ENCODE measurements at places on chromosomes 3 and 15.

DNA sequence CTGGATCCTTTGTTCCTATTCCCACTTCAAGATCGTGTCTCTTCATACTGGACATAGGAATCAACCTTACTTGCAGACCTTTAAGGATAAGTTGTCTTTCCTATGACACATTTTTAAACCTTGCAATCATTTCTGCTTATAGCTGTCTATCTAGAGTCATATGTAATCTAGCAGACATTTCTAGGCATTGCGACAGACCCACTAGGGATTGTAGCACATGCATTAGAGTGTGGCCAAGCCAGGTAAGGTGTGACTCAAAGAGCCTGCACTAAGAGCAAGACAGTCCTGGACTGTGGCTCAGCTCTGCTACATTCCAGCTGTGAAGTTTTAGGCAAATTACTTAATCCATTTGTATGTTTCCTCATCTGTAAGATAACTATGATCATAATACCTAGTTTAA lies 38.8 kb upstream of the BFSP2 start:
- no peak for DNase-seq

DNA sequence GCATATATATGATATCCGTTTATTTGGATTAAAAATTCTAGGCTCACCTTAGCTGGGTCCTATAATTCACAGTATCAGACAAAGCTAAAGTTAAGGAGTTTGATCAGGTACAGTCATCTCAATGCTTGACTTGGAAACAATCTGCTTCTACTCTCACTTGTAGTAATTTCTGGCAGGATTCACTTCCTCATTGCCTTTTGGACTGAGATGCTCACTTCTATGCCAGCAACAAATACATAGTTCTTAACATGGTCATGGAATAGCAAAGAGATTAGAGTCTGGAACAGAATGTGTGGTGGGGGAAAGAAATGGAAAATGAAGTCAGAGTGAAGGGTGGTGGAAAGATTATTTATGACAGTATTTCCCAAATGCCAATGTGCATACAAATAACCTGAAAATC lies 693.6 kb downstream of the CADM2 start:
- no peak for DNase-seq

GRCh38 chr3:16060358-16060852 lies 114.1 kb upstream of the GALNT15 start:
- peak; percentile 25 for DNase-seq

DNA sequence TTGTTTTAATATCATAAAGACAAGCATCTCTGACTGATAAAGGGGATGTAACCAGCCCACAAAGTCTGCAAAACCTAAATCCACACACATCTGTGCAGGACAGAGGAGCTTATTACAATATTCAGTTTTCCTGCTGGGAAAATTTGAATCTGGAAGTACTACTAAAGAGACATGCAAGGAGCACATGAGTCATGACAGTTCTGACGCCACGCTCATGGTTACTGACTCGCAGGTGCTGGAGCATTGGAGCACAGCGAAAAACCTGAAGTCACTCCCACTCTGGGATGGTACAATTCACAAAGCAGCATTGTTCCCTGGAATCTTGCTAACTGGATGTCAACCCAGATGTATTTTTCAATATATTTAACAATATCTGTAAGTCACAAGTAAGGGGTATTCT lies 7.6 kb upstream of the ISL2 start:
- DNase-seq, result no peak

- no peak for DNase-seq
Observed at GRCh38 chr15:52505151-52505550, 23.5 kb downstream of the MYO5A start.

DNA sequence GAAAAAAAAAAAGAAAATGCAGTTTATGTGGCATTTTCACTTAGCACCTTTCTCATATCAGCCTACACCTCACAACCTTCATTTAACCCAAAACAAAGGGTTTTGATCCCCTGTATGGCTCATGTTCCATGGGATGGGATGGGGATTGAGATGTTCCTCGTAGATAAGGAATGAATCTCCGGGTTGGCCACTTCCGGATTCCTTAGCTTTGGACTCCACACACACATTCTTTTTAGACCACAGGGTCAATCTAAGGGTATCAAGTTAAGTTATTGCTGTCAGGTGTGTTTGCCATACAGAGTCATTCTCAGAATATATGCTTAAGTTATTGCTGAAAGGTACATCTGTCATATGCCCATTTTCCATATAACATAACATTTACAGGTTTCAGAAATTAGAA lies 301.4 kb upstream of the TGFBR2 start:
- no peak for DNase-seq

DNA sequence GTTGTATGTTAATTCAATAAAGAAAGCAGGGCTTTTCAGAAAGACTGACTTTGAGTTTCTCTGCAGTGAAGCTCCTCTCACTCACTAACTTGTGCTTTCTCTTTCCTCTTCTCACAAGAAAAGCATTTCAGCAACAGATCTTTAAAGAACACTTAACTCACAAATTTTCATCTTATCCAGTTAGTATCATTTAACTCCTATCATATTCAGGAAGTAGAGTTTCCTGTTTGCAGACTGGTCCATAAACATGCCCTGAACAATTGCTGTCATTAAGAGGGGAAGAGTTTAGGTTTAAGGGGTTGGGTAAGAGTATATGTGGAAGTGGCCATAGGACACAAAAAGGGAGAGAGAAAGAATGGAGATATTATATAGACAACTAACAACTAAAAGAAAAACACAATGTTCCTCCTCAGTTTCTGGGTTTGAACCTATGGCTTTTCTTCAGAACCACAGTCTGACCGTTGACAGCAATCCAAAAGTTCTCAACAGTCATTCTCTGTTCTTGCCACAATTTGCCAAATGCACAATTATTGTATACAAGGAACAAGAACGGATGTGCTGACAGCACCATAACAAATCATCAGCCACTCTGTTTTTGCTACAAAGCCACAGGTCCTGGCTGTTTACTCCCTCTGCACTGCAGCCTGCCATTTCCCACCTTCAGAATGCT lies 63.9 kb downstream of the CHAC1 start:
- DNase-seq, result no peak

GRCh38 chr15:64148581-64148980 lies 3.0 kb upstream of the SNX22 start:
- DNase-seq, result no peak

DNA sequence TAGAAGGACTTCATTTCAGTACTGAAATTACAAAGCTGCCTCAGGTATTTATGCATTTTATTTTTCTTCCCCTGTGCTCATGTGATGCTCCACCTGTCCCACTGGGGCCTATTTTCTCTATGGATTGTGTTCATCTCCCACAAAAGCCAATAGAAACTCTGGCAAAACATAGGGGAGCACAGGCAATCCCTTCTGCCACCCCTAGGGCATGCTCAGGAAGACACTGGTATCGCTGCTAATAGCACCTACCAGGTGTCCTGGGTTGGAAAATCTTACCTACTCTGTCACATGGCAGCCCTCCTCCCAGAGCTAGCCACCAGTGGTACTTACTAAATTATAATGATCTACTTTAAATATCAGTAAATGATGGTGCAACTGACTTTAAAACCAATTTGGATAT lies 427.4 kb downstream of the FGF12 start:
- DNase-seq, result no peak

GRCh38 chr15:93882141-93882540 lies 349.2 kb upstream of the MCTP2 start:
- DNase-seq, result no peak

- DNase-seq, result no peak
Observed at GRCh38 chr3:10845001-10845761, 29.2 kb downstream of the SLC6A11 start.

DNA sequence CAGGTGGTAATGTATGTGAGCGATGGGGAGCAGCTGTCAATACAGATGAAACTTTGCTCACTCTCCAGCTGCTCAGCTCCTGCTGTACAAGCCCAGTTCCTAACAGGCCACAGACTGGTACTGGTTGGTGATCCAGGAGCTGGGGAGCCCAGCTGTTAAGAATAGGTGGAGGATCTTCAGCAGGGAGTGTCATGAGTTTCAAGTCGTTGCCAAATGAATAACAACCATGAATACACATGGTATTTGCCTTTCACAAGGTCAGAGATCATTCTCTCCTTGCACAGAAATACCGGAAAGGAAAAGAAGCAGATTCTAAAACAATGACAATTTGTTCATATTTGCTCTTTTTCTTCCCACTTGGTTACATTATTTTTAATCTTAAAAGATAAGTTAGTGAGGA lies 5.1 kb downstream of the PLSCR1 start:
- no peak for DNase-seq

DNA sequence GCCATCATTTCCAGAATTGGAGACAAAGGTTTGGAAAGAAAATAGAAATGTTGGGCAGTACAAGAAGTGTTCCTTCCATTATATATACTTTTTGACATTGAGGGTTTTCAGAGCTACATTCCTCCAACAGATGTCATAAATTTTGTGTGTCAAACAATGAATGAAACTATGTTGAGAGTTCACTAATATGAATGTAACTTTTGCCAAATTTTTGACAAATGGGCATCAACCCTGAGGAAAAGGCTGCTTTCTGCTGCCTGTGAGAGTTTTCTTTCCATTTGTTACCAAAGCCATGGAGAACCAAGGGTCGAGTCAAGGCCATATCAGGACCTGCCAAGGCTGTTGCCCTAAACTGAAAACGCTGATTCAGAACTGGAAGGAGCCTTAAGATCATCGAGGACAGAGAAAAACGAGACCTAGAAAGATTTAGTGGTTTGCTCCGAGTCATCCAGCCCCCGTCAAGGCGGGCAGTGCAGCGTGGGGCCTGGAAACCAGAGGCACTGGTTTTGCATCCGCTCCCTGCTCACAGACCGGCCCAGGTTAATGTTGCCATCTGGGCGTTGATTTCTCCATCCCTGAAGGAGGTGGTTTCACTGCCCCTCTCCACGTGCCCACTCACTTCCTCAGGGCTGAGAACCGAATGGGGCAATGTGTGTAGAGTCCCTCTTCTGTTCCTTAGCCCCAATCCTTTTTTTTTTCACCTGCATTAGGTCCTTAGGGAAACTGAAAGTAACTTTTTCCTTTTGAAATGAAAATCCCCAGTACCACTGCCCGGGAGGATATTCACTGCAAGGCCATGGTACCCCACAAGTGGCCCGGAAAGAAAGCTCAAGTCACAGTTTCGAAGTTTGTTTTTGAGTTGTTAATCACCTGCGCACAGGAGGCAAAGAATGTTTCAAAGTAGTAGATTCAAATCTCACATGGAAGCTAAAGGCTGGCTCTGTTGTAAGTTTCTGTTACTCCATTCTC lies 32.8 kb downstream of the TPM1 start:
- peak; percentile 39 for DNase-seq

DNA sequence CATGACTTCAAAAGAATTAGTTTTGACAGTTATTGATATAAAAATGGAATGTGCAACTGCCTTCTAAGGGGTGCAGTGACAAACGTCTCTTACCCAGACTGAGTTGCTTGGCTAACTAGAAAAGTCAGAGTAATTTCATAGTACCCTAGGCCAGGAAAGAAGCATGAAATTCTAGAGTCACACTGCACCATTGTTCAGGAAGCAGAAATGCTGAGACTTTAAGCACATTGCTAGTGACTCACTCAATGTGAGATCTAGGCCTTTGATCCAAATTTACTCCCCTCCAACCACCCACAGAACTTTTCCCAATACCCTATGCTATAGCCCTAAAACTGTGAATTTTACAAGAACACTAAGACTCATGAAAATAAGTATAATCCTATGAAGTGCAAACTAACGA lies 110.8 kb downstream of the DUT start:
- no peak for DNase-seq

DNA sequence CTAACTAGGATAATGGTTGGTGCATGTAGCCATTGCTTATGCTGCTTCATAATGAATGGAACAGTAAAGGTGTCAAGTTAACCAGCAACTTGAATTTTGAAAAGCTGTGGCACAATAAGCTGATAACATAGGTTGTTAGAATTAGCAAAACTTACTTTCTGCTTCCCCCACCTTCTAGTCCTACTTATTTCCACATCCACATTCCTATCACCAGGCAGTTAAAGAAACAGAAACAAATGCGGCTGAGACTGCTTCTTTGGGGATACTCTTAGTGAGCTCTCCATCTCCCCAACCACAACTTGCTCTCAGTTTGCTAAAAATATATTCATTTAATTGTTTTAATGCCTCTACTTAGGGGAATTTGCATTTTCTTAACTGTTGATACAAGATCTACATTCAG lies 215.1 kb downstream of the TIGIT start:
- DNase-seq, result no peak

DNA sequence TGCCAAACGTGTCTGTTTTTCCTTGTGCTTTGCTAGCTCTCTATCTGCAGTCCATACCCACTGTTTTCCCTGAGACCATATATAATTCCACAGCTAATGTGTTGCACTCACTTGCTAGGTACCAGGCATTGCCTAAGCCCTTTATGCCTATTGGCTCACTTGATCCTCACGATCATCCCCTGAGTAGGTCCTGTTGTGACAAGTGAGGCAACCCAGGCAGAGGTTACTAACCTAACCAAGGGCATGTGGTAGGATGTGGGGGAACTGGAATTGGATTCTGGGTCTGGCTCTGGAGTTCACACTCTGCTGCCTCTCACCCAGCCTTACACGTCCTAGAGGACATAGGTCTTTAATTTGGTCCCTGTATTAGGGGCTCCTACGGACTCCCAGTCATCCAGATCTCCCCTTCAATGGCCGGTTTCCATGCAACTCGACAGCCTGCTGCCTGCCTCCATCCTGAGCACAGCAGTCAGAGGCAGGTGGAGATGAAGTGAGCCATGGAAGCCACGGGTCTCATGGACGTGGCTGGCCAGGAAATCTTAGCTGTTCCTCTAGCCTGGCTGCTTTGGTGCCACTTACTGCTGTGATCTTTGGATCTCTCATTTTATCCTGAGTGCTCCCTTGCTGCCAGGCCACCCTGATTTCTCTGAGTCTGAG lies 38.9 kb upstream of the MYZAP start:
- DNase-seq, result no peak

DNA sequence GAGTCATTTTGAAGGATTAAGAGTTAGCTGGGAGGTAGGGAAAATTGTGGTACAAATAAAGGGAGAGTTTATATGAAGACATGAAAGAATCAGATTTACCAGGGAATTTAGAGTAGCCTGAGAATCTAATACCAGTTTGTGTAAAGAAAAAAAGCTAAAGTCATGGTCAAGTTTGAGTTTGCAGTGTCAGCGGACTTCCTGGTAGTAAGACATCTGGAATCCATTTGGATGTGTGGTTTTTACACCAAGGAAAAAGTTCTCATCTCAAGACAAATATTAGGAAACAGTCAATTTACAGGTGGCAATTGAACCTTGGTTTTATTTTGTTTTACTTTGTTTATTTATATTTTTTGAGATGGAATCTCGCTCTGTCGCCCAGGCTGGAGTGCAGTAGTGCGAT lies 1.5 kb upstream of the P2RY12 start:
- no peak for DNase-seq

- no peak for DNase-seq
Observed at GRCh38 chr15:70127288-70127746, 29.6 kb upstream of the TLE3 start.

GRCh38 chr15:62362608-62363007 lies 197.5 kb upstream of the C2CD4B start:
- no peak for DNase-seq

- no peak for DNase-seq
Observed at GRCh38 chr3:143952569-143953072, 19.0 kb upstream of the DIPK2A start.

GRCh38 chr3:184656829-184657681 lies 54.8 kb downstream of the MAGEF1 start:
- DNase-seq, result no peak

- DNase-seq, result no peak
Observed at GRCh38 chr3:155270485-155271342, 22.8 kb downstream of the STRIT1 start.

All from upper lobe of left lung (tissue), 6 donors.